Activated CD4-positive, CD25-positive, alpha-beta regulatory T cell (primary cell): ENCODE measurements at places on chromosomes 1 and 21.

DNA sequence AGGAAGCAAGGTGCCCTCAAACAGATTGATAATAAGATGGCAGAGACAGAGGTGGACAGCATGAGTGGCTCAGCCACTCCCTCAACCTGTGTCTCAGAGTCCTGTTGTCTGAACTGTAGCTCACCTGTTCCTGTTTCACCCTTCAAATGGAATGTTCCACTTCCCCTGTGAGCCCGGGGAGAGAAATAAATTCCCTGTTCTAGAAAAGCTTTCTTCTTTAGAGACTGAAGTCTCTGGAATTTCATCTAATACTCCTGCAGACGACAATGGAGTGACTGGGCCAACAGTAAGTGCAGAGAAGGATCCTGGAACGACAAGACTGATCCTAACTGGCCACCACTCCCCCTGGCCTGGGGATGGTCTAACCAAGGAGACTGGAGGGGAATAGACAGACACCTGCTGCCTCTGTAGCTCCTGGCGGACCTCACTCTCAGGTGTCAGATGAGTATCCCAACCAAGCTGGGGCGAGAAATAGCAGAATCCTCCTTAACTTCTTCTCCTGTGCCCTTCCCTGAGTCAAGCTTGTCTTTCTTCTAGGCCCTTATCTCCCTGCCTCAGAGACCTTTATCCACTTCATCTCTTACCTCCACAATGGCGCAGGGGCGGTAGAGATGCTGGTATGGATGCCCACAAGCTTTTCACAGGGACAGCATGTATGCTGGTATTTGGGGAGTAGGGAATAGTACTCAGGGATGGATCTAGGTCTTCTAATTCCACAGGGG lies 45.4 kb downstream of the PLEKHA6 start:
- DNase-seq = no peak

- DNase-seq = no peak
Observed at GRCh38 chr1:51433269-51433971, 85.6 kb downstream of the EPS15 start.

- no peak for DNase-seq
Observed at GRCh38 chr1:186536273-186536890, 75.5 kb upstream of the PDC start.

GRCh38 chr1:10429868-10430215 lies 391 bp upstream of the CENPS start:
- DNase-seq = no peak

- no peak for DNase-seq
Observed at GRCh38 chr1:231860221-231861088, 233.9 kb downstream of the DISC1 start.

- DNase-seq = no peak
Observed at GRCh38 chr1:183920651-183921050, 115.7 kb downstream of the RGL1 start.

DNA sequence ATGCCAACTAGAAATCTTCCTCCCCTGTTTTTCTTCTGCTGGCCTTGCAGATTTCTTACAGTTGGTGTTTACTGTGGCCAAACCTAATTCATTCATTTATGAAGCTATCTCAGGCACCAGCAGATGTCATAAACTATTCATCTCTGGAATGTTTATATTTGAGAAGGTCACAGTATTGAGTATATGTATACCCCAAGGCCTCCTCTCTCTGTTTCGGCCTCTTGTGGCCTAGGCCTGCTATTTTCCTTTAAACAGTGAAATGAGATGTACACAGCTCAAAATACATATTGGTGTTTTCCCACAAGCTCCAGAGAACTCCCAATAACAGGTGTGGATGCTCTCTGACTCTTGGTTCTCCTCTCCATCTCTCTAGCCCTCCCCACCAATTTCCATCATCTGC lies 520.7 kb upstream of the CAMK1G start:
- no peak for DNase-seq

DNA sequence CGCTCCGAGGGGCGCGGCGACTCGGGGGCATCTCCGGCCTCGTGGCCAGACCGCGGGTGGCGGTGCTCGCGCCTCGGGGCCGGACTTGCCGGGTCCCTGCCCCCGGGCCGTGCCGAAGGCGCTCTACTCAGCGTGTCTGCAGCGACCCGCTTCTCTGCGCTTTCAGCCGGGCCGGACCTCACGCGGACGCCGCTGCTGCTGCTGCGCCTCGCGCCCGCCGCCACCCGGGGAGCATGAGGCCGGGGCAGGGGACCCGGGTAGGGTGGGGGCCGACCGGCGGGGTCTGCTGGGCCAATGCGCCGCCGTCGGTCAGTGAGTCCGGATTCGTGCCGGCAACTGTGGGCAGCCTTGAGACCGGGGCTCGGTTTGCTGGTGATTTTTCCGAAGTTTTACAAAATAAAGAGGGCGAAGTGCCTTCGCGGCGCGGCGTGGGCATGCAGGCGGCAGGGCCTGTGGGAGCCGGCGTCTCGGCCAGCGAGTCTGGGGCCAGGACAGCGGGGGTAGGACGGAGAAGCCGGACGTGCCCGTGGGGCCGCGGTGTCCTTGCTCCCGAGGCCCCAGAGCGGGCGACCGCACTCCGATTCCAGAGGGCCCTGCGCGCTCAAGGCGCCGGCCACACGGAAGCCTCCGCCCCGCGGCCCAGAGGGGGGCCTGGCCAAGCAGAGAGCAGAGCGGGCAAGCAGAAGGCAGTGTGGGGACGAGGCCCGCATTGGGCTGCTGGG lies 749 bp downstream of the FAM163A start:
- no peak for DNase-seq

DNA sequence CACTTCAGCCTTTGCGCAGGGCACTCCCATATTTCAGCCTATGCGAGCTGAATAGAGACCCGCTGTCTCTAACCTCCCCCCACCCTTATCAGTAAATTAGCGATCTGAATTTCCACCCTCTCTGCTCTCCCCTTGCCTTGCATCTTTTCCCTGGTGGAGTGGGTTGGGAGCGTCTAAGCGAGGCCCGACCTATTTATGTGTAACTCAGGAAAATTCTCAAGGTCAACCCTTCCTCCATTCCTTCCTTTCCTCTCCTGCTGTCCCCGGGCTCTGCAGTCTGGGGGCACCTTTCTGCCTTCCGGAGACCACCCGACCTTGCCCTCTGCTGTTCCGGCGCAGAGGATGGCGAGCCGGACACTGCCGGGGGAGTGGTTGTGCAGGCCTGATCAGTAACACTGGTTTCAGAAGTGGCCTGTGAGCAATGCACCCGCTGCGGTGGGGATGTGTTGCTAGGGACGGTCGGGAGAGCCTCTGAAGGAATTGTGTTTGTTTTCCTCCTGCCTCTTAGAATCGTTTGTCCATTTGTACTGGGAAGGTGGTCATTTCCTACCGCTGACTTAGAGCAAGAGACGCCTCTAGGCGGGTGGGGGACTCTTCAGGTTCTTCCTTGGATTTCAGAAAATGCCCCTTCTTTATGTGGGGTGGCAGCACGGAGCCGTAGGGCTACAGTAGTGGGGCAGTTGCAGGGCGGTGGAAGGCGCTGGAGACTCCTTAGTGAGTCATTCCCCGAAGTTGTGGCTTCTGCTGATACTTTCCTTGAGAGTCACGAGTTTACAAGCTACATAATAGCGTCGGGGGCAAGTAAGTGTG lies 513 bp downstream of the MGST3 start:
- DNase-seq = no peak

GRCh38 chr1:32933742-32934322 lies 30.8 kb downstream of the RNF19B start:
- no peak for DNase-seq

DNA sequence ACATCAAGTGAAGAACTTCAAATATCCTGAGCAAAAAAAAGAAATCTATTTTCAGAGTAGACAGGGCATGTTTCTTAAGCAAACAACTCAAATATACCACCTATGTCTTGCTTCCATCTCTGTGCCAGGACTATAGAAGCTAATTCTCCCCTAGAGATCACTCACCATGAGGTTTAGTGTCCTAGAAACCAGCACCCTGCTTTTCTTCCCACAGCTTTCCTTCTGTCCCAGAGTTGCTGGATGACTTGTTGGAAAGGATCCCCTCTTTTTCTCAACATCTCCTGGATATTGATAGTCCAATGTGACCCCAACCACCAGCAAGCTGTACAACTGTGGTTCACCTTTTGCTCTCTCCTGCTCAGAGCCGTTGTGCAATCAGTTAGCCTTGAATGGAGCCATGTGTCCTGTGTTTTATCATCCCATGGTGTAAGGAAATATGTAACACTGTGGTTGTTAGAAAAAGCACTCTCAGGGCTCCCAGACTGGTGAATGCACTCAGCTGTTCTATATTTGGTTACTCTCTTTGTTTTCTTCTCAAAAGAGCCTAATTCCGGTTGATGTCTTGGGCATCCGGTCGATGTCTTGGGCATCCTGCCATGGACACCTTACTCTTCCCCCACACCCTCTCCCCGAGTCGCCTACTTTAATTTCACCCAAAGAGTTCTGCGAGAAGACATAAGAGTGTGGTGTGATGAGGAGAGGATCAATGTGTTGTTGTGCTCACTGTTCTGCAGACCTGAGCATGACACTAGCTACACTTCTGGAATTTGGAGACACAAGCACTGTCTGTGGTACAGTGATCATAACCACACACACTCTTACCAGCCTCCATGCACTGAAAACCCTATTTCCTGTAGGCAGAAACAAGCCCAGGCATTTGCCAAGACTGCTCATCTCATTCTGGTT lies 1.7 kb downstream of the TNFSF4 start:
- no peak for DNase-seq
